ENCODE measurements at places on chromosomes 16 and 17.

DNA sequence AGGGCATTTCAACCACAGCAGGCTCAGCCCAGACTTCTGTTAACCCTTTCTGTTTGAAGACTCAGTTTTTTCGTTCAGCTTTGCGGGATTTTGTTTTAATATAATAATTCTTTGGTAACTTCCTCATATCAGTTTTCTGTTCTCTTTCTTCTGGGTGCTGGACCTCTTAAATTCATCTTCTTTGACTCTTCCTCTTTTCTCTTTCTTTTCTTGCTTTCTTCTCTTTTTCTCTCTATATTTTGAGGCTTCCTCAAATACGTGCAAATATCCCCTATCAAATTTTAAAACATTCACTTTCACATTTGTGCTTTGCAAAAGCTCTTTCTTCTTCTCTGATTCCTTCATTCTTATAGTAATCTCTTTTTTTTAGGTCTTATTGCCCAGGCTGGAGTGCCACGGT, 136.3 kb downstream of the HS3ST3B1 start:
- DNase-seq, result no peak

- DNase-seq, result peak; percentile 93
These were observed 1.4 kb upstream of the ABR start for GRCh38 chr17:1180958-1181752.

GRCh38 chr16:76732894-76733293, 455.7 kb downstream of the CNTNAP4 start:
- DNase-seq, result no peak

DNA sequence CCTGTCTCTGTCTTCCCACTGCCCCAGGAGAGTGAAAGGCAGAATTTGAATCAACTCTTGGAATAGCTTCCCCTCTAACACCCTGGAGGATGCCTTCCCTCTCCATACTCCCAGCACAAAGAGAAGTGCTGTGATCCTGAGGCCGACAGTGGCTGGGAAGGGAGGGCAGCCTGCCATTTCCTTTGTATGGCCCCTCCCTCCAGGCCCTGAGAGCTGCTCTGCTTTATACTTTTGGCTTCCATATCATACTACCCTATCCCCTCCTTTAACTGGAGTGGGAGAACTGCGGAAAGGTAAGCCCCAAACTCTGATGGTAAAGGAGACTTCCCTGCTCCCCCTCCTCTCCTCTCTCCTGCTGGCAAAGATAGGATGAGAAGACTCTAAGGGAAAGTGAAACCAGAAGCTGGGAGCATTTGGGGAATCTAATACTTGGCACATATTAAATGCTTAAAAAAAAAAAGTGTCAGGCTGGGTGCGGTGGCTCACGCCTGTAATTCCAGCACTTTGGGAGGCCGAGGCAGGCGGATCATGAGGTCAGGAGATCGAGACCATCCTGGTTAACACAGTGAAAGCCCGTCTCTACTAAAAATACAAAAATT, 4.1 kb upstream of the MED24 start:
- no peak for DNase-seq

DNA sequence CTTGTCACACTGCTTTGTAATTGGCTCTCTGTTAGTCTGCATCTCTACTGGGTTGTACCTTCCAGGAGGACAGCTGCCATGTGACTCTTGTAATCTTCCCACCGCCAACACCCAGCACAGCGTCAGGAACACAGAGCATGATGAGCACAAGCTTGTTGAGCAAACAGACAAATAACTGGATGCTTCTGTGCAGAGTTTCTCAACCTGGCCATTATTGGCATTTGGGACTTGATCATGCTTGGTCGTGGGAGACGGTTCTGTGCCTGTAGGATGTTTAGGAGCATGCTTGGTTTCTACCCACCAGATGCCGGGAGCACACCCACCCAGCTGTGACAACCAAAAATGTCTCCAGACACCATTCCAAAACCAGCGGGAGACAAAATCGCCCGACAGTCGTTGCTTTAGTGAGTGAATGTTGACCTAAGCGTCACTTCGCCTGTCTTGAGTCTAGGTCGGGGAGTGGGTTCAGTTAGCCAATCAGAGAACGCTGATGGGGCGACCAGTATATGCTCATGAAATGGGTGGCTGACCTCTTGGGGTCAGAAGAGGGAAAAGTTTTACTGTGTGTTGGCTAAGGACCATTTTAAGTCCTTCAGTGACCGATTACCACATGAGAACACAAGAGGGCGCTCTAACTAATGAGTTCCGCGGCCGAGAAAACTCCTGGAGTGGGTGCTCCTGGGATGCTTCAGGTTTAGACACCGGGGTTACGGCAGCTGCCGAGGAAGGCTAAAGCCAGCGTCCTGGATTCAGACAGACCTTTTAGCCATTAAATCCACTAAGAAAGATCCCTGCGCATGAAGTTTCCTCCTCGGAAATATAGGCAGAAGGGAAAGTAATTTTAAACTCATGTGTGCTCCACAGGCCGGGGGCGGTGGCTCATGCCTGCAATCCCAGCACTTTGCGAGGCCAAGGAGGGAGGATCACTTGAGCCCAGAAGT, 57.8 kb upstream of the TEX2 start:
- DNase-seq, result peak; percentile 37

GRCh38 chr16:75590920-75591843, 25.0 kb downstream of the GABARAPL2 start:
- DNase-seq, result no peak

GRCh38 chr17:4256952-4257351, 6.8 kb downstream of the ANKFY1 start:
- no peak for DNase-seq

GRCh38 chr17:19546289-19547065, 12.8 kb downstream of the SLC47A1 start:
- no peak for DNase-seq

GRCh38 chr17:6701719-6702118, 11.4 kb downstream of the SLC13A5 start:
- DNase-seq, result no peak

- no peak for DNase-seq
These were observed 18.2 kb upstream of the KRT20 start for GRCh38 chr17:40903129-40903847.

DNA sequence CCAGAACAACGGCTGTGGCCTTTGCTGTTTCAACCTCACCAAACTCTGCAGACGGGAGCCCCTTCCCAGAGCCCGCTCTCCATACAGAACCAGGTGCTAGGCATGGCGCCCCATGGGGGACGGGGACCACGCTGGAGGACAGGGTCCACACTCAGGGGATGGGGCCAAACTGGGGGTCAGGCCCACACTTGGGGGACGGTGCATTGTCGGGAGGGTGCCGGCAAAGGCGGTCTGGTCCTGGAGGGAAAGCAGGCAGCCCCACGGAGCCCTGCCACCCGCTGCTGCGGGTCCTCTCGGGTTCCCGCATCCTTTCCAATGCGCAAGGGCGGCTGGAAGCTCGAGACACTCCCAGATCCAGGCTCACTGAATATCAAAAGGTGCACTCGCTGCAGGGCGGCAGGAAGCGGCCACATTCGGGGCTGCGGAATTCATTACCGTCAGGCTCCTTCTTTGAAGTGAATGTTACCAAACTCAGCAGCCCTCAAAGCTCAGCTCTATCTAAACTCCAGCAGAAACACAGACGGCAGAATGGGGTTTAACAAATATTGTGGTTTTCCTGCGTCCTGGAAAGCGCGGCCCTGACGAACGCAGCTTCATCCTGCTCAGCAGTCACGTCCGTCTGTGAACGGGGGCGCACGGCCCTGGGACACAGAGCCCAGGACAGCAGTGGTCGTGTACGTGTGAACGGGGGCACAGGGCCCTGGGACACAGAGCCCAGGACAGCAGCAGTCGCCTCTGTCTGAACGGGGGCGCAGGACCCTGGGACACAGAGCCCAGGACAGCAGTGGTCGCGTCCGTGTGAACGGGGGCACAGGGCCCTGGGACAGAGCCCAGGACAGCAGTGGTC, 41.3 kb downstream of the LMF1 start:
- DNase-seq, result no peak

DNA sequence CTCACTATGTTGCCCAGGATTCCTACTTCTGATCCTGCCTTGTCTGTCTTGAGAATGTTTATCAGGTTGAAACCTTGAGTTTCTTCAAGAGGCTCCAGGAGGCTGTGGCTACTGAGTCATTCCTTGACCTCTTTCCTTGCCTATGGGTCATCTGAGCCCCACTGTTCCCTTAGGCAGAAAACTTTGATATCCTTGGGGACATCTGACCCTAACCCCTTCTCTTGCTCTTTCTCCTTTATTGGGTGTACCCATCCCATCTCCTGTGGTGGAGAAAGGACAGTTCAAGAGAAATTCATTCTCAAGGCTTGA, 12.5 kb downstream of the ARL4D start:
- DNase-seq, result no peak

DNA sequence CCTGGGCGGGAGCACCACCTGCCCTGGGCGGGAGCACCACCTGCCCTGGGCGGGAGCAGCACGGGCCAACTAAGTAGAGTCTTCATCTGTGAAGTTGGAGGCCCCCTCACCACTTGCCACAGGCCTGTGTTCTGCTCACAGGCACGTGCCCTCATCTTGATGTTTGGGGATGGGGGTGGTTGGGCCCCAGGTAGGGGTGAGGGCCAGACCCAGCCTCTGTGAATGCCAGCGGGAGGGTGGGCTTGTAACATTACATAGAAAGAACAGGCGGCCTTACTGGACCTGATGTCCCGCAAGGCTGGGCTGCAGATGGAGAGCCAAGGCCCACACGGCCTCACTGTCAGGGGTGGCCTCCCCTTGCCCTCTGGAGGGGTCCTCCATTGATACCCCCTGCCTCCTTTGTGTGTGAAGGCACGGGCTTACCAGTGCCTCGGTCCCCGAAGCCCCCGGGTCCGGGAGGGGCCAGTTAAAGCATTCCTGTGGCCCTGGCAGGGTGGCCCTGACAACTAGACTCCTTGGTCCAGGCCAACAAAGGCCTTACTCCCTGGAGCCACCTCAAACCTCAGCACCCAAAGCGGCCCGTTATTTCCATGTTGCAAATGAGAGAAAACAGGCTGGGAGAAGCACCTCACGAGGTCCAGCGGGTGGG, 1.1 kb upstream of the SLC16A3 start:
- no peak for DNase-seq

DNA sequence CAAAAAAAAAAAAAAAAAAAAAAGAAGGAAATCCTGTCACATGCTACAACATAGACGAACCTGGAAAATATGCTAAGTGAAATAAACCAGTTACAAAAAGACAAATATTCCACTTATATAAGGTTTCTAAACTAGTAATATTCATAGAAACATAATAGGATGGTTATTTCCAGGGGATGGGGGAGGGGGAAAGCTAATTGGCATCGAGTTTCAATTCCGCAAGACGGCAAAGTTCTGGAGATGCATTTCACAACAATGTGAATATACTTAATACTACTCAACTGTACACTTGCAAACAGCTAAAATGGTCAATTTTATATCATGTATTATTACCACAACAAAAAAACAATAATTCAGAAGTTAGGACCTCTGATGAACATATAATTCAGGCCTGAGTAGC, 37.9 kb upstream of the ABCA9 start:
- no peak for DNase-seq

DNA sequence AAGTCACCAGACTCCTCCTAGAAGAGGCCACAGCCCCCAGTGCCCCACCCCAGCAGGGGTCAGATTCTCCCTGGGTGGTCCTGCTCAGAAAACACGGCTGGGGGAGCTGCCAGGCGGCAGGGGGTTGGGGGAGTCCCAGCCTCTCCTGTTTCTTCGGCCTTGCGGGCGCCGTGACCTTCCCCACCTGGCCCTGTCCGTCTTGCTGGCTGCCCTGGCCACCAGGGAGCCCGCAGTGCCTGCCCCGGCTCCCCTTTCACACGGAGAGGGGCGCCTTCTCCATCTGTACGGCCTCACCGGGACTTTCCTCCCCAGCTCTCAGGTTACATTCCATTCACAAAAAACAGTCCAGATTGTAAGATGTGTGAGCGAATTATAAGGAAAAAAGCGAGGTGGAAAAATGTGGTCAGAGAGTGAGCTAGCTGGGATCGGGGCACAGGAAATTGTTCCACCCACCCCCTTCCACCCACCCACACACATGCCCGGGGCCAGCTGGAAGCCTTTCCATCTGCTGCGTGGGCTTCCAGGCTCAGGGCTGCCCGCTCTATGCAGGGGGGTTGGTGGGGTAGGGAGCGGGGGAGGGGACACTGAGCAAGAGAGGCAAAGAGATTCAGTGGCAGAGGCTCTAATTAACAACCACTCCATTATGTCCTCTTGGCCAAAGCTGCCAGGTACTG, 14.6 kb upstream of the CIBAR2 start:
- DNase-seq, result no peak

DNA sequence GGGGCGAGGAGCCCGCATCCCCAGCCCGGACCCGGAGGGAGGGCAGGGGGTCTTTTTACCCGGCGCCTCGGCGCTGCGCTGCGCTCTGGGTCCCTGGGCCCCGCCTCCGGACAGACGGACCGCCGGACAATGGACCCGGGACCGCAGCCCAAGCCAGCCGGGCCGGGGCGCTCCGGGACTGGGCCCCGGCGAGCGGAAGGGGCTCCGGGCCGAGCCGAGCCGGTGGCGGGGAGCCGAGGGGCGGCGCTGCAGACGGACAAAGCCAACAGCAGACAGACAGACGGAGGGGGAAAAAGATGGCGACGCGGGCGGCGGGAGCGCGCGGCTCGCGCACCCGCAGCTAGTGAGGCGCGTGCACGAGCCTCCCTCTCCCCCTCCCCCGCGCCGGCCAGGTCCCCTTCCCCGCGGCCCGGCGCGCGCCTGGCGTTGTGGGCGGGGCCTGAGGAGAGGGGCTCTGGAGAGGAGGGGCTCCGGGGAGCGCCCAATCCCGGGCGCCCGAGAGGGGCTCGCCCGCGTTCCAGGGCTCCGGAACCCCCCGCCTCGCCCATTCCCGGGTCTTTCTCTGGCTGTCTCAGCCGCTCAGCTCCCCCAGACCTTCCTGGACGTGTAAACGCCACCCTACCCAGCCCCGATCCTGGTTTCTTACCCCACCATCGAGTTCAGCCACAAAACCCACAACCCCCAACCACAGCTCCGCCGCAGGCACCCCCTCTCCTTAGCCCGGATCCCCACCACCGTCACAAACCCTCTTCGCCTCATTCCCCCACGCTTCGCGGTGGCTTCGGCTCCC, at the start of gene ZNF821:
Gene ZNF821, minus strand, starts transcription at position 334 of the 790 bp plus-strand sequence. CDS start 4,236 bp downstream, outside the sequence.
- DNase-seq, result peak; percentile 65

DNA sequence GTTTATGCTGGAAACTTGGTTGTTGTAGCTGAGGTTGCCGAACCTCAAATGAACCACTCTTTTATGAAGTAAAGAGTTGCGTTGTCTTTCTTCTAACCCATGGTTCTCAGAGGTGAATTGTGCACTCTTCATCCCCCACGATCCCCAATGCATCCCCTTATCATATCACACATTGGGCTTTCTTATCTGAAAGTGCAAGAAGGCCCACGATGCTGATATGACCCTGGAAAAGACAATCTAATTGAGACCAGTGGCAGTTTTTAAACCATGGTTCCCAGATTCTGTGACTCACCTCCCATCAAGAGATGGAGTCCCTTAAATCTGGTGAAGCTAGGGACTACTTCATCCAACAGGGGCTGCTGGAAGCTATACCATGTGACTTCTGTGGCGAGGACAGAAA, 156.3 kb upstream of the IRX3 start:
- DNase-seq, result no peak

DNA sequence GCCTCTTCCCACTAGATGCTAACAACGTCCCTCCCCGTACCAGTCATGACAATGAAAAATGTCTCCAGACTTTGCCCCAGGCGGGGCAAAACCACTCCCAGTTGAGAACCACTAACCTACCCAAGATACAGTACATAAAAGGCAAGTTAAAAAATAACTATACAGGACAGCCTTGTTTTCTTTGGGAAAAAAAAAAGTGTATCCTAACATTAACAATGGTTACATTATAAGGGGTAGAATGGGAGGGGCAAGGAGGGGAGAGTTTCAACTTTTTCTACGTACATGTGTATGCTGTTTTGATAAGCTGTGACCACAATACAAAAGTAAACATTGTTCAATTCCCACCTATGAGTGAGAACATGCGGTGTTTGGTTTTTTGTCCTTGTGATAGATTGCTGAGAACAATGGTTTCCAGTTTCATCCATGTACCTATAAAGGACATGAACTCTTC, 94.9 kb downstream of the TOX3 start:
- no peak for DNase-seq

GRCh38 chr17:76631821-76632565, 11.6 kb downstream of the ST6GALNAC1 start:
- no peak for DNase-seq
